Hematopoietic multipotent progenitor cell treated with erythropoietin and hydrocortisone succinate and interleukin-3 and kit ligand, for 4 days (in vitro differentiated cells): ENCODE measurements at places on chromosomes 6 and 20.

- peak; percentile 54 for DNase-seq
Measured at GRCh38 chr6:106591111-106591825, 38.0 kb downstream of the RTN4IP1 start.

DNA sequence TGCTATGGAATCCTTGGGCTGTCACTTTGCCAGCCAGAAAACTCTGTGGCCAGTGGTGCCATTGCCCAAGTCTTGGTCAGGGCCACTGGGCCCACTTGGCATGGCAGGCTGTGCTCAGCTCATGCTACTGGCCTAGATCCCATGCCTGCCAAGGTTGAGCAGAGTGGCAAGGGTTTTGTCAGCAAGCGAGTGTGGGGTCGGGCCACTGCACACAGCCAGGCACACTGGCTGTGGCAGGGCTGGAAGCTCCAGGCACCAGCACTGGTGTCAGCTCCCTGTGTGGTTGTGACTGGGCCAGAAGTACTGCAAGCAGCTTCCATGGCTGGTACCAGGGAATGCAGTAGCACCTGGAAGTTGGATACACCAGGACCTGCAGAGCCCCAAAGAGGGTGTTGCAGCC is 846.8 kb downstream of the EYS start:
- no peak for DNase-seq

DNA sequence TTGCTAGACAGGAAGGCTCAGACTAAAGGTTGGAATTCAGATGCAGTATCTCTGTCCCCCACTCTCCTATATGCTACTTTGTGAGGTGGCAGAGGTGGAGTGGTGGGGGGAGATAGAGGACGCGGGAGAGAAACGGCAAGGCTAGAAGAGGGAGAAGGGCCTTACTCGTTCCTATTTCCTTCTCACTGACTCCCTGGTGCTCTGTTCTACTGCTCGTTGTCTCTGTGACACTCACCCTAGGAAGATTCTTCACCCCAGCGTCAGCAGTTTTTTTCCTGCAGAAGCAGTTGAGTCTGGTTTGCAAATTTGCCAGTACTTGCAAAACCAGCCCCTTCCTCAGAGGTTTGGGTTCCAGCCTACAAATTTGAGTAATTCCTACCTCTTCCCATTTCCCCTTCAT is 801.1 kb upstream of the SLC35B3 start:
- no peak for DNase-seq

DNA sequence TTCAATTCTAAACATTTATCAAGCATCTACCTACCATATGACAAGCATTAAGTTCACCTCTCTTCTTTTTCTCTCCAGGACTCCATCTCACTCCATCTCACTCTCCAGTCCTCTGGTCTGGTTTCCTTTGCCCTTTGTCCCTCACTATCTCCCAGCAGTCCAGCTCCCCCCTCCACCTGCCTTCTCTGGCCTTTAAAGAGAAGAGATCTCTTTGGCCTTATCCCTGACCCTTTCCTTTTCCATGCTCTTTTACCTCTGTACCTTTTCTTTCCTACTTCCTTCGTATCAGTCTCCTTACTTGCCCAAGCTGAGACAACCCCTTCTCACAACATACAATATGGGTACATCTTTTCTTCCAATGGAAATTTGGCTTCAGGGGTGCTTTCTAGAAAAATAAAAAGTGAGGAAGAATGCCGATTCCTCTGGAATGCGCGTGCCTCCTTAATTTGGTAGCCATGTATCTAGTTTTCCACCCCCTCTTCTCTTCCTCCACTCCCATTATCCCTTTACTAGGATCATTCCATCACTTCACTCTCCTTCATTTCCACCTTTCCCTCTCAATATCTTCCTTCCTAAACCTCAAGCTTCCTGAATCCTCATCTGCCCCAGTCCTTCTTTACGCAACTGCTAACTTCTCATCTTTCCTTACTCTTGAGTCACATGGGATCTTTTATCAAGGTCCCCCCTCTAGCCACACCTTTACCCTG is 745 bp upstream of the AGPAT1 start:
- DNase-seq: no peak

DNA sequence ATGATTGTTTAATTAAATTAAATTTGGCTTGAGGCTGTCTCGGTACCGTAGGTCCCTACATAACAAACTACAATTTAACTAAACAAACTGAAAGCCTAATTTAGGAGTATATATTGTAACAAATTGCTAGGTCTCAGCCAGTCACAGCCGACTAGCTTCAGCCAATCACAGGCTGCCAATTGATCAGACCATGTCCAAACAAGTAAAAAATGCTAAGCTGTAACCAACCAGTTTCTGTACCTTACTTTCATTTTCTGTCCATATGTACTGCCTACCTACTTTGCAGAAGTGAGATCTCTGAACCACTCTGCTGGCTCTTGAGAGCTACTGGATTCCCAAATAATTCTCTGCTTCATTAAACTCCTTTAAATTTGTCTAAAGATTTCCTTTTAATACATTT is 648.0 kb upstream of the GJE1 start:
- DNase-seq: peak; percentile 73

DNA sequence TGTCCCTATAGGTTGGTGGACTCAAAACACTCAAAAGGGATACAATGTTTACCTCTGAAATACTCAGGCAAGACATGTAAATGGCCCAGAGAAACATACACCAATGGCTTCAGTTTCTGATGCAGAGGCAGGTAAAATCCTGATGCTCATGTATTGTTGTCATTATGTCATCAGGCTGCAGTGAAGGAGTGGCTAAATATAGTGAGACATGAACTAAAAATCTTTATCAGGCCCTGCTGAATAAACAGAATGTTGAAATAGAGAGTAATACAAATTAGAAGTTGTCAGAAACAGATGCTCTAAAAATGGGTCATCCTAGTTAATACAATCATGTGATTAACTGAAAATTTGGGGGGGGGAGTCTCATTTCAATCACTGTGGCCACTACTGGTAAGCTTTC is 20.4 kb downstream of the PTPRK start:
- DNase-seq: no peak

DNA sequence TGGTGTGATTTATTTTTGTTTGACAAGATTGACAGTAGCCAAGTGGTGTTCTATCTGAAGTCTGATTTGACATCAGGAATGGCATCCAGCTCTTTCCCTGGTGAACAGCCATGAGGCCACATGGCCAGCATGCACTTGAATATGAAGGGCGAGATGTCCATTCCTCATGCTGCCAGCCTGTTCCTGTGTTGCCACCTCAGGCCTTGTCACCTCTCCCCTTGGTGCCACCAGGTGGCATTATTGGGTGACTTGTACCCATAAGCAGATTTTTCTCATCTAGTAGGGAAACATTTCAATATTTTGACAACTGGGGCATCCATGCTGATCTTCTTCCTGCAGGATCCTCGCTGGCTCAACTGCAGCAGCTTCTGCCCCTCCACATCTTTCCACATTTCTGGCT is 199.1 kb downstream of the ERMARD start:
- DNase-seq: peak; percentile 60

DNA sequence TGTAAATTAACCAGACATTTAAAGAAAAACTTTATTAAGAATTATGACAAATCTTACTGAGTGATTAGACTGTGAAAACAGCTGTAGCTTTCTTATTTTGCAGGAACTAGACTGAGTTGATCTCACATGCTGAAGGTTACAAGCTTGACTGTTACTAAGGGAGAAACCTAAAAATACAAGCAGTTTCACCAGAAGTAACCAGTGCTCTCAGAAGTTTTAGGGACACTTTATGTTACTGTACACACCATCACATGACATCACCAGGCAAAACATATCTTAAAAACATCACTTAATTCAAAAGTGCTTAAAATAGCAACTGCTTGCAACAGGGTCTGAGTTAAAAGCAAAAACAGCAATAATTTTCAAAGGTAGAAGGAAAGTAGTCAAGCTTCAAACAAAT is 5.4 kb downstream of the FBXO30 start:
- DNase-seq: no peak

DNA sequence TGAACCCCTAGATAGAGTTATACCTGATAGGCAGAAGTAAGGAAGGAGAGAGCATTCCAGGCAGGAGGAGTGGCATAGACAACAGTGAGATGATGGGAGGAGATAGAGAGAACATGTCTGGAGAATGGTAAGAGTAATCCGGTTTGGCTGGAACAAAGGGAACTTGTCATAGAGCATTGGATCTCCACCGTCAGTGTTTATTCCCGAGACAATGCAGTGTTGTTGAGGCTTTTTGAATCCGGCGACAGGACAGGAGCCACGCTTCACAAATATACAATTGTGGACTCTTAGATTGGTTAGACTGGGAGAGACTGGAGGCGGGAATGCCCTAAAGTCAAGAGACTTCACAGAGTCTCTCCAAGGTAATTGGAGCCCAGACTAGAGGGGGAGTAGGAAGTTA is 119.8 kb downstream of the ANKS1A start:
- no peak for DNase-seq

DNA sequence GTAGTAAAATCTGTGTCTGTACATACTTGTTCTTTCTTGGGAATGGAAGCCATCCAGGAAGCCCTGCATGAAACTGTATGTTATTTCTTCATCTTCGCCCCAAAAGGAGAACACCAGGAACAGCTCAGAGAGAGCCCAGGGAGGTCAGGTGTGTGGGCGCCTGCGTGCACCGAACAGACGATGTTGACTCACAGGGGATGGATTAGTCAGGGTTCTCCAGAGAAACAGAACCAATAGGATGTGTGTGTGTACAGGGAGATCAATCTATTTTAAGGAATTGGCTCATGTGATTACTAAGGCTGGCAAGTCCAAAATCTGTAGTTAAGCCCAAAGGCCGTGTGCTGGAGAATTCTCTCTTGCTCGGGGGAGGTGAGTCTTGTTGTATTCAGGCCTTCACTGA is 45.7 kb downstream of the RNASET2 start:
- DNase-seq: no peak

DNA sequence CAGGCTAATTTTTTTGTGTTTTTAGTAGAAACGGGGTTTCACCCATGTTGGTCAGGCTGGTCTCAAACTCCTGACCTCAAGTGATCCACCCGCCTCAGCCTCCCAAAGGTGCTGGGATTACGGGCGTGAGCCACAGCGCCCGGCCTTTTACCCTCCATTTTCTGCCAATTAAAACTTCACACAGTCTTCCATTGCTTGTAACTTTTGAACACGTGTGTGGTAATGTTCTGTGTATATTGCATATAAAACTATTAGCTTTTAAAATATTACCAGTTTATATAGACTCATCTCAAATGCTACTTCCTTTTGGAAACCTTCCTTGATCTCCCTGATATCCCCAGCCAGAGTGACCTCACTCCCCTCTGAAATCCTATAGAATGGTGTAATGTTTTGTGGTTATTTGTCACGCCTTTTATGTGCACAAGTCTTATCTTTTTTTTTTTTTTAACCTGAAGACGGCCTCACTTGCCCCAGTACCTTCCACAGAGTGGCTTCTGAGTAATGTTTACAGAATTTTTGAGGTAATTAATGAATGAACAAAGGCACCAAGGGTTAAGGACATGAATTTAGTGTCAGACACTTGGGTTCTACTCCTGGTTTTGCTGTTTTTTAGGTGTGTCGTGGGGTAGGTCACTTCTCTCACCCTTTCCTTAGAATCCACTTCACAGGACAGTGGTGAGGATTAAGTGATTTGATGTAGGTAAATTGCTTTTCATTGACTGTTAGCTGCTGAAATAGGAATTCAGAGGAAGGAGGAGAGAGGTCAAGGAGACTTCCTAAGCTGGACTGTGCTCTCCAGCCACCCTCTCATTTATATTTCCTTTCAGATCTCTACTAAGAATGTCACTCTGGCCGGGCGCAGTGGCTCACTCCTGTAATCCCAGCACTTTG is 11.2 kb upstream of the MMP24 start:
- DNase-seq: peak; percentile 56

GRCh38 chr6:162377735-162378134 is 349.8 kb downstream of the PRKN start:
- DNase-seq: no peak

- DNase-seq: peak; percentile 67
Measured at GRCh38 chr6:48765352-48765961, 654.5 kb upstream of the PTCHD4 start.

GRCh38 chr6:16849280-16849987 is 88.2 kb upstream of the ATXN1 start:
- peak; percentile 78 for DNase-seq

DNA sequence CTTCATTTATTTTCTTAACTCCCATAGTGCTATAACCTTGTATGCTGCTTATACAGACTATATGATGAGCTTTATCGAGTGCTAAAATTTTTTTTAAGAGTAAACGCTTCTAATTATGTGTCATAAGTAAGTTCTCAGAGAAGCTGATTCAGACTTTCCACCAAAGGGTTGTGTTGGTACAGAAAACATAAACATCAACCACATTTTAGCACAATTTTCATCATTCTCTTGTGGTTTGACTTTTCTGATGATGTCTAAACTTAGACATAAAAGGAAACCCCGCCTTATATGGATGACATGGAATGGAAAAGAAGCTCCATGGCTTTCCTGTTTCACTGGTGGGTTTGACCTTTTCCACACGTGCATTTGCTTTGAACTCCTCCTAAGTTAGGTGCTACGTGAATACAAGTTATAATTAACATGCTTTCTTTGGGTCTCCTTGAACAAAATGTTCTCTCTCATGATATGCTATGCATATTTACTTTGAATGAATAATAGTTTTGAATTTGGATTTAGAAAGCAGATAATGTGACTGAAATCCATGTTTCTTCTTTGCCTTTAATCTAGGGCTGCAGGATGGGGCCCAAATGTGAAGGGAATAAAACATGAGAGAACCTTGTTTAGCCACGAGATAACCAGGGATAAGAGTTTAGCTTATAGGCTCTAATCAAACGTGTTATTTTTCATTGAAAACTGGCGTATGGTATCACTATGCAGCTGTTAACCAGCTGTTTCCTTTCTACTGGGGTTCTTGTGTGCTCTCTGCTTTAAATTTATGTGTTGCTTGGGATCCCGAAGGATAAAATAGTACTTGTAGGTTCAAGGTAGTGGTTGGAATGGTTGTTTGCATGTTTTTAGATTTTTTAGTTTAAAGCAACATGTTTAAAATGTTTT is 127.1 kb upstream of the AHI1 start:
- no peak for DNase-seq

- no peak for DNase-seq
Measured at GRCh38 chr6:104019075-104019753, 840.5 kb downstream of the HACE1 start.

- no peak for DNase-seq
Measured at GRCh38 chr6:156781861-156782631, 4.9 kb downstream of the ARID1B start.

GRCh38 chr20:8089668-8090067 is 42.4 kb upstream of the PLCB1 start:
- DNase-seq: no peak

- peak; percentile 46 for DNase-seq
Measured at GRCh38 chr6:81465859-81466258, 286.6 kb downstream of the TENT5A start.

- peak; percentile 14 for DNase-seq
Measured at GRCh38 chr20:37640600-37641561, 52.9 kb upstream of the CTNNBL1 start.
